ENCODE measurements at places on chromosomes 1 and 21.

DNA sequence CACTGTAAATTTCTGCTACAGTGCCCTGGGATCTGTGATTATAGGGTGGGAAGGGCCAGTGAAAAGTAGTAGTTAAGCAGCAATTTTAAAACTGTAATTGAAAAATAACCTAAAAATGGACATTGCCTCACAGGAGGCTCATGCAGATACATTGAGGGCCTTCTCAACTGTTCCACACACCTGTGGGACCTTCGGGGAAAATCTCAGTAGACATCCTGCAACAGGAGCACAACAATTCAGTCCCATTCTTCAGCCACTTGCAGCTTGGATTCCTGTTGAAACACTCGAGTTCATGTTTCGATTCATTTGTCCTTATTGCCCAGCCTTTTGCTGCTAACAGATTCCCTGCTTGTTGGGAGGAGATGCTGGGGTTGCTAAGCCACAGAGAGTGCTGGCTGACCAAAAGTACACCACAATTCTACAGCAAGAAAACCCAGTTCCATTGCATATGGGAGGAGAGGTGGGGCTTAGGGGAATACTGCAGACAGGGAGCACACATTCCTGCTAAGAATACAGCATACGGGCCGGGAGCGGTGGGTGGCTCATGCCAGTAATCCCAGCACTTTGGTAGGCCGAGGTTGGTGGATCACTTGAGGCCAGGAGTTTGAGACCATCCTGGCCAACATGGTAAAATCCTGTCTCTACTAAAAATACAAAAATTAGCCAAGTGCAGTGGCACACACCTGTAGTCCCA is 4.5 kb downstream of the TMCC2 start:
- DNase-seq = no peak

GRCh38 chr1:245153552-245154428 is 995 bp upstream of the KIF26B start:
- no peak for DNase-seq

DNA sequence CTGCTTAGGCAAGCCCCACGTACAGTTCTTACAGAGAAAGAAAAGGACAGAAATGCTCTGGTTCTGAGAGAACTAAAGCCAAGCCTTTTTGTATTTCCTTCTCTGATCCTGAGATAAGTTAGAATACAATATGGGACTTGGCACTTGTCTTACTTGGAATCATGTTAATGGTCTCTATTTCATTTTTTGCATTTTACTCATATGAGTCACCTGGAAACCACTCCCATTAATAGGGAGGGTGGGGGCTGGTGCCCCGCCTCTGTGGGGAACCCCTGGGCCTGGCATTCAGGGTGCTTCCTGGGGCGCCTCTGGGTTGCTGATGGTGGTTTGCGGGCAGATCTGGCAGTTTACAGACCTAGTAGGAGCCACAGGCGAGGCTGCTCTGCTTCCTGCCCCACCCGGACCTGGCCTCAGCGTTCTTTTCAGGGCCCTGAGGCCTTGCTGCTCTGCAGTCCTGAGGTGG is 26.7 kb downstream of the TSPAN2 start:
- DNase-seq = peak; percentile 96

DNA sequence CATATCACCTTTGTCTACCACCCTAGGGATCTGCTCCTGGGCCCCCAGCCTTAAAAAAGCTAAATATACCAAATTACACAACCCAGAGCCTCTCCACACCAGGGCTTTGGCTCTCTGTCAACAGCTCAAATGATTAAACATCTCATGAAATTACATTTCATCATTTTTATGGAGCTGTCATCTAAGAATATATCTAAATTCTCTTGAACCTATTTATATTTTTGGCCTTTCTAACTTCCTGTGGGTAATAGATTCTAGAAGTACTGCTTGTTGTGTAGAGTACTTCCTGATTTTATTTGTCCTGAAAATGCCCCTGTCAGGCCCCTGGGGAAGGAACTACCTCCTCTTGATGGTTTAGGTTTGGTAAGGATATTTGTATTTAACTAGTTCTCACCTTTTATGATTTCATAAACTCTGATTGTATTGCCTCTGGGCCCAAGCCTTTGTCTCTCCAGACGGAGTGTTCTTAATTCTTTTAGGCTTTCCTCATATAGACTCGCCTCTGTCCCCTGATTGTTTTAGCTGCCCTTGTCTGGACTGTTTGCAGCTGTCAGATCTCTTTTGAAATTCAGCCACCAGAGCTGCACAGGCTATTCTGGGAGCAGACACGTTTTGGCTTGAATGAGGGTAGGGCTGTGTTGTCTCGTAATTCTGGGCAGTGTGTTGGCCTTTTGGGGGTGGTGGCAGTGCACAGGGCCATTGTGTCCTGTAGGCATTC is 16.6 kb downstream of the MYOG start:
- no peak for DNase-seq

GRCh38 chr1:150257624-150258585 is at the start of gene CA14:
TSS of gene CA14 (plus strand) at chr1:150257774. CDS start at chr1:150258129, 355 bp downstream.
- no peak for DNase-seq

GRCh38 chr1:180178511-180179161 is 24.0 kb downstream of the QSOX1 start:
- DNase-seq = peak; percentile 65

DNA sequence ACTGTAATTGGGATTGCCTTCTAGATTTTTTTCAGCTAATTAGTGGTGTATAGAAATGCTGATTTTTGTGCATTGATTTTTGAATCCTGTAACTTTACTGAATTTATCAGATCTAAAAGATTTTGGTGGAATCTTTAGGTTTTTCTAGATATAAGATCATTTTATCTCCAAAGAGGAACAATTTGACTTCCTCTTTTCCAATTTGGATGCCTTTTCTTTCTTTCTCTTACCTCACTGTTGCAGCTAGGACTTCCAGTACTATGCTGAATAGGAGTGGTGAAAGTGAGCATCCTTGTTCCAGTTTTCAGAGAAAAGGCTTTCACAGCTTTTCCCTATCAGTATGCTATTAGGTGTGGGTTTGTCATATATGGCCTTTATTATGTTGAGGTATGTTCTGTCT is 53.6 kb downstream of the TESK2 start:
- DNase-seq = no peak

- no peak for DNase-seq
These were observed 724.6 kb downstream of the USP25 start for GRCh38 chr21:16454399-16454798.

GRCh38 chr1:164560121-164560541 is 1.1 kb downstream of the PBX1 start:
- DNase-seq = no peak

- no peak for DNase-seq
These were observed 79.3 kb downstream of the ADARB1 start for GRCh38 chr21:45153358-45154318.

DNA sequence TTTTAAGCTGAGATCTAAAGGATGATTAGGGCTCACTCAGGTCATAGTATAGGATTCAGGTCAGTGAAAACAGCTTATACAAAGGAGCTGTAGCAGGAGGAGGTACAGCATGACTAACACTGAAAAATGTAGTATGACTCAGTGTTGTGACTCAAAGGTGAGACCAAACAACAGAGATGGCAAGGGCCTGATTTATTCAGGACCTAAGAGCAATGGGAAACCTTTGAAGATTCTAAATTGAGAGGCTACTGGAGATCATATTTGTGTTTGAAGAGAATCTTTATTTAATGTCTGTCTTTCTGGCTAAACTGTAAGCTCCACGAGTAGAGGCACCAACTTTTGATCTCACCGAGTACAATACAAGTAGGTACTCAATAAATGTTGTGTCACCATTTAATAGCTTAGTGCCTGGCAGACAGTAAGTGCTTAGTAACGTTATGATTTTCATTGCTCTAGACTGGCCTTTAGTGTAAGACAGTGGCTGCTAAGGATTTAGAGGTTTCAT is 43.5 kb downstream of the PRKAA2 start:
- DNase-seq = no peak

GRCh38 chr1:233079574-233079973 is 129.2 kb downstream of the NTPCR start:
- no peak for DNase-seq

DNA sequence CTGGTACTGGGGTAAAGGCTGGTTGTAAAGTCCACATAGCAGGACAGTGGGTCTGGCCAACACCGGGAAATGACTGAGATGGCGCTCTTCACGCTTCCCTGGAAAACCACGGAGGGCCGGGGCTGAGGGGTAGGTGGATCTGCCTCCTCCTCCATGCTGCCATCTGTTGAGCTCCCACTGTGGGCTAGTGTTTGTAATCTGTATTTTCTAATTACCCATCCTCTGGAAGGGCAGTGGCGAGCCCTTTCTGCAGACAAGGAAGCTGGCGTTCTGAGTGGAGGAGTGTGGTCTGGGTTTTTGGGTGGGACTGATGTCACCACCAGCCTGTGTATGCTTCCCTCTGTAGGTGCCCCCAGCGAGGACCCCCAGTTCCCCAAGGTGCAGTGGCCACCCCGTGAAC is 34.1 kb upstream of the LHX4 start:
- DNase-seq = no peak

GRCh38 chr1:9399510-9400424 is 107.1 kb downstream of the SPSB1 start:
- no peak for DNase-seq

DNA sequence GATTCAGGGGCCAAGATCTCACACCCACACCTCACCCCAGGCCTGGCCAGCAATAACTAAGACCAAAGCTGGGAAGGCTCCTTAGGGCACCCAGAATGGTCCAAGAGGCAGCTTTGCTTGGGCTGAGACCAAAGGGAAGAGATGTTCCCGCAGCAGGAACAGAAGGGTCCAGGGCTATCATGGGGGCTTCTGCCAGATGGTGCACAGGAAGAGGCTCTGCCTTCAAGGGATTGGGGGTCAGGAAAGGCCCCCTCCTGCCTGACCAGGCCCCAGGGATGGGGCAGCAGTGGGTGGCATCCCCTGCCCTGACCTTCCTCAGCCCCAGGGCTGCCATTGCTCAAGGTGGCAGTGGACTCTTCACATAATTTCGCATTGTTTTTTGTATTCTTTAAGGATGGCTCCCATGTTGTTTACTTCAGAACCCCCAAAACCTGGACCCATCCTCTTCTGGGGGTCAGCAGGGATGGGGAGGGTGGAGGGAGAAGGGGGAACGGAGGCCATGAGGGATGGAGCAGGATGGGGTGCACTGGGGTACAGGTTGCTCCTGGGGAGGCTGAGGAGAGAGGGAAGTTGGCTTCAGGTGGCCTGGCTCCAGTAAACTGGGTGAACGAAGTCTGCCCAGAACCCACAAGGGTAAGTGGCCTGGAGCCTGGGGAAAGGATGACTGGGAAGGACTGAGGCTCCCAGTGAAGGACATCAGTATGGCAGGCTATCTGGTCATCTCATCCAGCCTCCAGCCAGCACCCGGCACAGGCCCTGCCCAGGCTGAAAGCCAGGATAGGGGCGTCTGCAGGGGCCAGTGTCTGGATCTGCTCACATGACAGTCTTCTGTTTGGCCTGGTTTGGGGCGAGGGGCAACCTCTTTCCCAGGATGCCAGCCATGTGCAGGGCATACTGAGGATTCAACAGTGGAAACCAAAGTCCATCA is 2.6 kb upstream of the NADK start:
- no peak for DNase-seq

DNA sequence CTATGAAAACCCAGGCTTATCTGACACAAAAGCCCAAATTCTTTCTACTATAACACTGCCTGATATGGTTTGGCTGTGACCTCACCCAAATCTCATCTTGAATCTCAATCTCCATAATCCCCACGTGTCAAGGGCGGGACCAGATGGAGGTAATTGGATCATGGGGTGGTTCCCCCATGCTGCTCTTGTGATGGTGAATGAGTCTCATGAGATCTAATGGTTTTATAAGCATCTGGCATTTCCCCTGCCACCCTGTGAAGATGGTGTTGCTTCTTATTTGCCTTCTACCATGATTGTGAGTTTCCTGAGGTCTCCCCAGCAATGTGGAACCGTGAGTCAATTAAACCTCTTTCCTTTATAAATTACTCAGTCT is 123.3 kb upstream of the USP24 start:
- DNase-seq = no peak

- no peak for DNase-seq
These were observed 18.6 kb downstream of the CD247 start for GRCh38 chr1:167499664-167500101.

DNA sequence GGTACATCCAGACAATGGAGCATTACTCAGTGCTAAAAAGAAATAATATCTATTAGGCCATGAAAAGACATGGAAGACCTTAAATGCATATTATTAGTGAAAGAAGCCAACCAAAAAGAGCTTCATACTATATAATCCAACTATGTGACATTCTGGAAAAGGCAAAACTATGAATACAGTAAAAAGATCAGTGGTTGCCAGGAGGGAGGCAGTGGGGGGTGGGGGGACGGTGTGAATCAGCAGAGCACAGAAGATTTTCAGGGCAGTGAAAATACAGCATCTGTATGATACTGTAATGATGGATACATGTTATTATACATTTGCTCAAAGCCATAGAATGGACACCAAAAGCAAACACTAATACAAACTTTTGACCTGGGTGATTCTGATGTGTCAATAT is 339.4 kb upstream of the SNX7 start:
- no peak for DNase-seq

DNA sequence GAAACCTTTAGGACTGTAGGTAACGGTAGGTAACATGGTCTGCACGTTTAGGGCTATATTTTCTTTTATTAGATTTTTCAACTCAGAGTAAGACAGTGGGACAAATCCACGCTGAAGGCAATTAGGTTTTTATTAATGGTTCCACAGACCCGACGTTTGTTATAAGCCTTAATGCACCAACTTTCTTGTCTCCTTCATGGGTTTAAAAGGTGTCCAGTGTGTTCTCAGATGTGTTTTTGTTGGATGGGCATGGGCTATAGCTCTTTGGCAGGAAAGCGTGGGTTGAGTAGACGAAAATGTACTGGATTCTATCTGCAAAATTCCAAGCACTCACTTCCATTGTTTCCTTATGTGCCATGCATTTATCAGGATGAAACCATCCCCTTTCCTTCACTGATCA is 88.0 kb upstream of the SIM2 start:
- no peak for DNase-seq

GRCh38 chr1:181784039-181784683 is 277.4 kb downstream of the ZNF648 start:
- DNase-seq = no peak

- no peak for DNase-seq
These were observed 50.4 kb upstream of the FCRL4 start for GRCh38 chr1:157648317-157648716.

DNA sequence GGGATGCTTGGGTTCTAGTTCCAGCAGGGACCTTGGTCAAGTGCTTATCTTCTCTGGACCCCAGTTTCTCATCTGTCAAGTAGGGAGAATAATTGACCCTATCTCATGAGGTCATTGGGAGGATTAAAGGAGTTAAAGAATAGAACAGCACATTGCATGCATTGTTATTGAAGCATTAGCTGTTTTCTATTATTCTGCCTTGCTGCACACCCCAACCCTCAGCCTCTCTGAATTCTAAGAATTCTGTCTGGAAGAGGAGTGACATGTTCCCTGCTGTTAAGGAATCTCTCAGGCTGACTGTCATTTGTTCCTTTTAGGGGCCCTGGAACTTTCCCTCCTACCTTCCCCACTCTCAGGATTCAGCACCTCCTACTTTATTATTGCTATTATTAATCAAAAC is 73.9 kb downstream of the NENF start:
- no peak for DNase-seq

- no peak for DNase-seq
These were observed 29.5 kb downstream of the TGFB2 start for GRCh38 chr1:218374401-218375353.

GRCh38 chr1:75487399-75487798 is 123.5 kb downstream of the SLC44A5 start:
- DNase-seq = no peak

GRCh38 chr1:178513278-178513983 is 522 bp downstream of the TEX35 start:
- no peak for DNase-seq
